Activated naive CD4-positive, alpha-beta T cell treated with anti-CD3 and anti-CD28 coated beads for 36 hours (primary cell): ENCODE measurements at places on chromosomes 4 and X.

- no peaks in the 10 kb centered on the region for H3K36me3 ChIP-seq
- H3K4me1 ChIP-seq: no peaks in the 10 kb centered on the region
- no peak for DNase-seq
- no peak overlapping the region for H3K4me3 ChIP-seq
- H3K27ac ChIP-seq: no peak overlapping the region
- no peaks in the 10 kb centered on the region for H3K27me3 ChIP-seq
Observed at GRCh38 chr4:181427076-181427475, 816.1 kb upstream of the TENM3 start.

- H3K27me3 ChIP-seq: no peaks in the 10 kb centered on the region
- no peak overlapping the region for H3K4me3 ChIP-seq
- no peak overlapping the region for H3K27ac ChIP-seq
- DNase-seq: no peak
Observed at GRCh38 chrX:29308726-29309125, 721.5 kb downstream of the IL1RAPL1 start.

DNA sequence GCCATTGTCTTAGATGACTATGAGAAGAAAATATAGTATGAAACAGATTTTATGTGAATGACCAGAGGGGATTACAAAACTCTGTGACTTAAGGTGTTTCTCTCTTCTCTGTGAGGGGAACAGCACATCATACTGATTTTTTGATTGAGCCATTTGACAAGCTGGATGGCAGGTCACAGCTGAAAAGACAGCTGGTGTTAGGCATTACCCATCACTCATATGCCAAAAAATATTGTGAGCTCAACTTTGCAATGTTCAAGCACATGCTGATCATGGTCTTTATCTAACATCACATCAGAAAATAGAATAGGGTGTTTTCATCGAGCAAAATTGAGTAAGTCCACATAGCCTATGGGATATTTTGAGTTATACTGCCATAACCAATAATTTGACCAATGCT is 86.7 kb upstream of the TECRL start:
- H3K27ac ChIP-seq: no peak overlapping the region
- DNase-seq: no peak
- H3K4me1 ChIP-seq: no peaks in the 10 kb centered on the region
- H3K36me3 ChIP-seq: no peaks in the 10 kb centered on the region
- no peaks in the 10 kb centered on the region for H3K27me3 ChIP-seq

GRCh38 chrX:20974326-20974725 is 399.9 kb upstream of the CNKSR2 start:
- DNase-seq: no peak
- H3K27ac ChIP-seq: no peak overlapping the region
- no peaks in the 10 kb centered on the region for H3K4me1 ChIP-seq
- no peak overlapping the region for H3K4me3 ChIP-seq

GRCh38 chr4:140085881-140086280 is 68.1 kb downstream of the MAML3 start:
- H3K27me3 ChIP-seq: no peaks in the 10 kb centered on the region
- H3K36me3 ChIP-seq: no peaks in the 10 kb centered on the region
- H3K4me1 ChIP-seq: peaks cover 9% of the 10 kb centered on the region
- no peak for DNase-seq

- no peaks in the 10 kb centered on the region for H3K36me3 ChIP-seq
- peaks cover 2% of the 10 kb centered on the region for H3K27me3 ChIP-seq
- H3K27ac ChIP-seq: no peak overlapping the region
- H3K4me1 ChIP-seq: no peaks in the 10 kb centered on the region
Observed at GRCh38 chr4:78525559-78525958, 26.0 kb upstream of the ANXA3 start.

DNA sequence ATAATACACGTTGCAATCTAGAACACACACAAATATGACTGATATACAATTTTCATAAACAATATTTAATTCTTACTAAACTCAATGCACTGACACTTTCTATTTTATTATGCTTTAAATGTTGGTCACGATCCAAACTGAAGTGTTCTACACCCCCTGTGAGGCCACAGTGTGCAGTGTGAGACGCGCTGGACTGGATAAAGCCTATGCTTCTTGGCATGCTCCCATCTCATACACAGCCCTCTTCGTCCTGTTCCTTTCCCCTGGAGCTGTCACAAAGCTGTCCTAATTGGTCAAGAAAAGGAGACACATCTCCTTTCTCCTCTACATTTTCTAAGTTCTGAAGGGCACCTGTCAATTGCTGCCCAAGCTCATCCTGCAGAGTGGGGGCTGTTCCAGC is 72.0 kb downstream of the SCD5 start:
- H3K27ac ChIP-seq: no peak overlapping the region
- no peaks in the 10 kb centered on the region for H3K27me3 ChIP-seq
- H3K4me3 ChIP-seq: no peak overlapping the region
- H3K36me3 ChIP-seq: no peaks in the 10 kb centered on the region

DNA sequence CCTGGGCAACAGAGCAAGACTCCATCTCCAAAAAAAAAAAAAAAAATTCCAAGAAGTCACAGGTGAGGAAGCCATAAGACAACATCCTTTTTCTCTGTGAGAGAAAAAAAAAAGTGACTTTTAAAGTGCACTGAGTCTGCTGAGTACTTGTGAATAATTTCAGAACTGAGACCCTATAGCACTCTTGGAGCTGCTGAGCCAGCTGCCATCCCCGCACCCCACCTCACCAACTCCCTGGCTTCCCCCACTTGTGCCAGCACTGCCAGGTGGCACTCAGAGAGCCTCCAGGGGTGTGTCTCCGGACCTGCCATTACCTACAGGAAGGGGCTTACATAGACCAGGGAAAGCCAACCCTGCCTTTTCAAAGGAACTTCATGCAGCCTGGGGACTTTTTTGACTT is 39.2 kb upstream of the HS3ST1 start:
- H3K4me3 ChIP-seq: no peak overlapping the region
- DNase-seq: no peak
- peaks cover 36% of the 10 kb centered on the region for H3K4me1 ChIP-seq
- no peaks in the 10 kb centered on the region for H3K36me3 ChIP-seq

DNA sequence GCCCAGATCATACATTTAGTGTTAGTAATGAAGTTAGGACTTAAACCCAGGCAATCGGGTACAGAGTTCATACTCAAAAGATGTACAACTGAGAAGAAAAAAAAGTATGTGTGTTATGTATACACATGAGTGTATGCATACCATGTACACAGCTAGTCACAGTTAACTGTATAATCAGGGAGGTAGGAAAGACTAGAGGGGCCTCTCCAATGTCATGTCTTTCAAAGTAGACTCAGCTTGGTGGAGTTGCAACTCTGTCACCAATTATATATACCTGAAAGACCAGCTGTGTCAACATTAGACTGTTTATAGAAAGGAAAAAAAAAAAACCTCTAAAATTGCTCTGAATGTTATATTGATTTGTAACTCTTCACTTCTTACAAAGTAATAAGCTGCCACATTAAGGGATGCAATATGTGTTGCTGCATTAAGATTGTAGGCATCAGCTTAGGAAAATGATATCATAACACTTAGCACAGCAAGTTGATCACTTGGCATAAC is 167.5 kb downstream of the DCTD start:
- H3K27ac ChIP-seq: no peak overlapping the region
- H3K27me3 ChIP-seq: peaks cover 11% of the 10 kb centered on the region
- DNase-seq: no peak
- no peak overlapping the region for H3K4me3 ChIP-seq
- H3K4me1 ChIP-seq: no peaks in the 10 kb centered on the region

DNA sequence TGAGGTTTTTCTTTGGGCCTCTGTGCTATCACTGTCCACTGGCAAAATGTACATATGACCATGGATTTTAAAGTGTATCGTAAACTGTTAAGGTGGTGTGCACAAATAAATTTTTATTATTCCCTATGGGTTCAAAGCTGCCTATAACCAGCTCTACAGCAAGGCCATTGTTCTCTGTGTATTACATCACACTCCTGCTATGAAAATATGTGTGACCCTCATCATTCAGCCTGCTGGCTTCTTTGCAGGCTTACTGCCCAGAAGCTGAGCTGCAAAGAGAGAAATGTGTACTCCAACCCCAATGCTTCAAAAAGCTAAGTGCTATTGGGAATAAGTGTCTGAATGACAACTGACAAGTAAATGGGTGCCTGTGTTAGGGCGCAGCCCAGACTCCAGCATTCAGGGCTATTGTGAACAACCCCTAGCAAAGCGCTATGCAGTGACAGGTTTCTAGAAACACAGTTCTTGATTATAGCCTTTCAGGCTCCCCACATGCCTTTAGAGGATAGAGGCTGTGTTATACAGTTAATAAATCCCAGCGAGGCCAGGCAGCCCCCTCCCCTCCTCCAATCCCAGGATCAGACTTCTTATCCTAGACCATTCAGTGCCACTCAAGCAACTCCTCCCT is 220.4 kb upstream of the RADX start:
- H3K4me3 ChIP-seq: no peak overlapping the region
- no peak for DNase-seq
- H3K4me1 ChIP-seq: no peaks in the 10 kb centered on the region

DNA sequence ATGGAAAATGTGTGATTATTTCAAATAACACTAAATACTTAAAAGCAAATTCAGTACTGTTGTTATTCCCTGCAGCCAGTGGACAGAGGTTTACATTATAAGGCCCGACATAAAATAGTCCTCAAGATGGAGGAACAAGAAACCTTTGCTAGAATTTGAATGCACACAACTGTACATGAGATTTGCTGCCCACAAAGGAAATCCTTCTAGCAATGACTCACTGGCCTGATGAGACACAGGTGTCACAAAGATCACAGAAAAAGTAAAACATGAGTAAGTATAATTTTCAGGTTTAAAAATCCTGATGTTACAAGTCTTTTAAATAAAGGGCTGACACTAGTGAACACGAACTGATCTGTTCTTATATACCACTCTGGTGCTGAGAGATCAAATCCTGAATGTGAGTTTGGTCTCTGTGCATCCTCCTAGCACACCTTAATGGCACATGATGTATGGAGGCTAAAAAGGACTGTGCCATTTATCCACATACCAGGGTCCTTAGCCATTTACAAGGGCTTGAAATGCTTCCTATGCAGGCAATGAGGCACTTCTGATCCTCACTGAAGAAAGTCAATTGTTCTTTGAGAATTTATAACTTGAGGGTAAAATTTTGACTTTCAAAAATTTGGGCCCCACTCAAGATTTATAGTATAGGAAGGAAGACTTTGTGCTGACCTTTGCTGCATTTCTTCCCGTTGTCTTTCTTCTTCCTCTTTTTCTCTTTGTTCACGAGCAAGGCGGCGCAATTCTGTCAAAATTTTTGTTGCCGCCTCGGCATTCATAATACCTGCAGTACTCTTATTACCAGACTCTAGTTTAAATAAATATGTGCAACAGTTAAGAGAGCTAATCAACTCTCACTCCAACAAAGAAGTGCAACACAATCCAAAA is 23.0 kb downstream of the MAP7D3 start:
- no peak overlapping the region for H3K4me3 ChIP-seq
- peaks cover 17% of the 10 kb centered on the region for H3K4me1 ChIP-seq
- no peaks in the 10 kb centered on the region for H3K27me3 ChIP-seq
- DNase-seq: peak; percentile 22
- no peak overlapping the region for H3K27ac ChIP-seq

DNA sequence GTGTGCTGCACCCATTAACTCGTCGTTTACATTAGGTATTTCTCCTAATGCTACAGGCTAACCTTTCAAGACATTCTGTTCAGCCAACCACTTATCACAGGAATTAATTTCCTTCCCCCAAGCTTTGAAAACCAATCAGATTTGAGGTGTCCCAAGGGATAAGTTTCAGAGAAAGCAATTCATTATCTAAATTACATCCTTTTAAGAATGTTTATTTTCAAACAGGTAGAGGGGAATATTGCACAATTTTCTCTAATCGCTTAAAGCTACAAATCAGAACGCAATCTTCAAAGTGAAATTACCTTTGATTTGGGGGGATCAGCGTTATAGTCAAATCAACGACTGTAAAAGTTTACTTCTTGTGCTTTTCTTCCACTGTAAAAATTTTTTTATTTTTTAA is 1.6 kb downstream of the CLOCK start:
- DNase-seq: no peak
- H3K4me3 ChIP-seq: peak overlapping the region; percentile 84
- H3K27ac ChIP-seq: no peak overlapping the region
- H3K36me3 ChIP-seq: peaks cover 3% of the 10 kb centered on the region

GRCh38 chrX:42094218-42094617 is 170.9 kb upstream of the CASK start:
- H3K4me1 ChIP-seq: peaks cover 6% of the 10 kb centered on the region
- H3K36me3 ChIP-seq: no peaks in the 10 kb centered on the region
- no peak overlapping the region for H3K4me3 ChIP-seq

DNA sequence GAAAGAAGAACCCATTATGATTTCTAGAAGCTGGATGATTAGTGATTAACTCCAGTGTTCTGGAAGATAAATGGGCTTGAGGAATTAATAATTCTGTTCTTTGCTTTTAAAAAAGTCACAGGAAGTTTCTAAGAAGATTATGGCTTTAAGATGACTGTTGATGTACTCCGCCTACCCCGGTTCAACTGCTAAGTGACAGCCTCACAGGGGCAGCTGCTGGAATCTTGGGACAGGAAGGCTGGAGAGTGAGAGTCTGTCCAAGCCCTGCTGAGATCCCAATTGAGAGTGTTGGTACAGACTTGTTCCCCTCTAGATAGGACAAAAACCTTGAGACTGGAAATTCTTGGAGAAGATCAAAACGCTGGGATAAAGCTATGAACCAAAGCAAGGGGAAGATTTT is 37.3 kb downstream of the NPY1R start:
- H3K27ac ChIP-seq: no peak overlapping the region
- no peak for DNase-seq
- no peaks in the 10 kb centered on the region for H3K36me3 ChIP-seq
- no peaks in the 10 kb centered on the region for H3K4me1 ChIP-seq
- H3K4me3 ChIP-seq: no peak overlapping the region
- H3K27me3 ChIP-seq: peaks cover 4% of the 10 kb centered on the region

GRCh38 chr4:98162696-98163095 is 19.4 kb upstream of the STPG2 start:
- no peak overlapping the region for H3K27ac ChIP-seq
- no peaks in the 10 kb centered on the region for H3K27me3 ChIP-seq
- no peaks in the 10 kb centered on the region for H3K4me1 ChIP-seq
- no peak overlapping the region for H3K4me3 ChIP-seq
- no peak for DNase-seq

GRCh38 chr4:19259920-19260319 is 991.8 kb upstream of the SLIT2 start:
- no peaks in the 10 kb centered on the region for H3K4me1 ChIP-seq
- no peak overlapping the region for H3K27ac ChIP-seq
- H3K27me3 ChIP-seq: no peaks in the 10 kb centered on the region
- DNase-seq: no peak
- H3K4me3 ChIP-seq: no peak overlapping the region
- no peaks in the 10 kb centered on the region for H3K36me3 ChIP-seq

GRCh38 chr4:108172753-108173598 is 4.2 kb upstream of the LEF1 start:
- H3K27me3 ChIP-seq: no peaks in the 10 kb centered on the region
- peaks cover 19% of the 10 kb centered on the region for H3K36me3 ChIP-seq
- peak; percentile 79 for DNase-seq

DNA sequence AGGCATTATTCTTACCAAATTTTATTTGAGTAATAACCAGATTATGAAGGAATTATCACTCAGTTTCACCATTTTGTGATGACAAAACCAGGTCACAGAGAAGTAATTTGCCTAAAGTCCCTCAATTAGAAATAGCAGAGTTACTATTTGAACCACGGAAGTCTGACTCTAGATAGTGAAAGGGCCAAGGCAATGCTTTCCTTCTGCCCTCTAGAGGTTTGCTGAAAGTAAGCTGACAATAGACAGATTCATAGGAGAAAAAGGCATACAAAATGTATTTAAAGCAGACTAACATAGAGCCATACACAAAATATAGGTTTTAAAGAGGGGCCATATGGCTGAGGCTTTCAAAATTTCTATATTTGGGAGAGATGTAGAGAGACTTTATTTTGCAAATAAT is 43.1 kb downstream of the CXXC4 start:
- no peak overlapping the region for H3K4me3 ChIP-seq
- no peaks in the 10 kb centered on the region for H3K36me3 ChIP-seq
- H3K27me3 ChIP-seq: no peaks in the 10 kb centered on the region
- DNase-seq: no peak
